Fibroblast of skin of scalp (primary cell): ENCODE measurements at places on chromosomes 1 and 21.

- DNase-seq, result peak; percentile 22
Observed at GRCh38 chr1:204103431-204103741, 30.5 kb downstream of the SOX13 start.

- peak; percentile 57 for DNase-seq
Observed at GRCh38 chr1:89843273-89844130, 22.7 kb downstream of the LRRC8D start.

- DNase-seq, result no peak
Observed at GRCh38 chr1:74053407-74053806, 144.6 kb downstream of the LRRIQ3 start.

- no peak for DNase-seq
Observed at GRCh38 chr21:16815243-16815642, 697.6 kb upstream of the CXADR start.

DNA sequence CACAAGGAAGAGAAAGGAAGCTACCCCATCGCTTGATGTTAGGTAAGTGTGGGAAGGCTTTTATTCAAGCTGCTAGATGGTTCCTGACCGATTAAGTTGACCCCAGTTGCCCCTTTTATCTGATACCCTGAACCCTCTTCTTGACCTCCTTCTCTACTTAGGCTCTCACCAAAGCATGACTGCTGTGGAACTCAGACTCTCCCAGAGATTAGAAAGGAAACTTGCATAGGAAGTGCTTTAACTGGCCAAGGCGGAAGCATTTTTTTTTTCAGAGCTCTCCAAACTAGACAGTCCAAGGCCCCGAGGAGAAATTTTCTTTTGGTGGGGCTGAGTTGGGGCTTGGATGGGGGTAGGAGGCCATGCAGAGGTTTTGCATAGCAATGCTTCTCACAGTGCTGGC lies 101.3 kb upstream of the USP24 start:
- no peak for DNase-seq

- DNase-seq, result no peak
Observed at GRCh38 chr1:207578796-207579435, 66.0 kb upstream of the CR1L start.

- peak; percentile 73 for DNase-seq
Observed at GRCh38 chr1:178354816-178355215, 141.9 kb downstream of the CLEC20A start.

DNA sequence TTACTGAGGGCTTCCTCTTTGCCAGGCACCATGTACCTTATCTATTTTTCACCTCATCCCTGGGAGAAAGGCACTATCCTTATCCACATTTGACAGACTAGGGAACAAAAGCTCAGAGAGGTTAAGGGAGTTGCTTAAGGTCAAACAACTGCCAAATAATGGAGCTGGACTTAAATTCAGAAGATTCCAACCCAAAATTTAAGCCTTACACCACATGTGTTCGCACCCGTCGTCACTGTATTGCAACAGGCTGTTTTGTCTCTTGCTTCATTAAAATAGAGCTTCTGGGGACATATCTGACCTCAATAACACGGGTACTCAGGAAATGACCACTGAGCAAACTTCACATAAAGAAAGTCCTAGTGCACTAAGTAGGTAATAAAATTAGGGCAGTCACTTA lies 62.0 kb downstream of the TRABD2B start:
- no peak for DNase-seq

DNA sequence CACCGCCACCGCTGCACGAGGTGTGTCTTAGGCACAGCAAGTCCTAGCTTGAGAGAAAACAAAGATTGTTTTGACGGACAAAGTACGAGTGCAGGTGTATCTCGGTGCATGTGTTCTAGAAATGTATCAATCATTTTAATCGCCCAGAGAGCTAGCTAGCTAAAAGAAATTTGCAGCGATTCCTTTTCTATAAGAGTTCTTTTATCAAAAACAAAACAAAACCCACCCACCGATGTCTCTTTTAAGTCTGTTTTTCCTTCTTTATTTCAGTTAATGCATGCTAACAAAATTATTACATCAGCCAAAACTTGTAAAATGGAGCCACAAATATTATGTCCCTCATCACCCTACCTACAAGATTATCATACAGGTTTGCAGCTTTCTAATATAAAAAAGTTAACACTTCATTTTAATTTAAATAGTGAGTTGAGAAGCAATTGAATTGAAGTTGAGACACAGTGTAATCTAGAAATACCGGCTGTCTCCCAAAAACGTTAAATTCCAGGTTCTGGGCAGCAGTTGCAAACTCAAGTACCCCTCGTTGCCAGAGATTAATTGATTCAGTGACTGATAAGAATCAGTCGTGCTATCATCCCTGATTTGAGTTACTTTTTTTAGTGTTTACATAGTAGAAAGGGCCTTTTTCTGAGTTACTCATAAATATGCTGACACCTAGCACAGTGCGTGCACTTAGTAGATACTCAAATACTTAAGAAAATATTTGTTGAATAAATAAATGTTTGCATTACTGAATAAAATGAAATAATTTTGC lies 1.5 kb upstream of the SYDE2 start:
- DNase-seq, result no peak

DNA sequence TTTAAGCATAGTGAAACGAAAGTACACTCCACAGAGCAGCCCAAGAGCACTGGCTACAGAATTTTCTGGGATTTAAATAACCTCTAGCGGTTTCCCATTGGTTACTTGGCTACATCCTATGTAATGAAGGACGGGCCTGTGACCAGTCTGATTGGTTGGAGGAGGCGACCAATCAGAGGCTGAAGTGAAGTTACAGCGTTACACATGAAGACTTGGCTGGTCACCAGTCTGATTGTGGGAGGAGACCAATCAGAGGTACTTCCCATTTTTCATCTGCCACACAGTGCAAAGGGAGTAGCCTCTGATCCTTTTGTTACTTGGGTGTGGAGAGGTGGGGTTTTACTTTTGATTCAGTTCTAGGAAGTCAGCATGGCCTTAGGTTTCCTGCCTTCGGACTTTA lies 142.7 kb upstream of the SERTAD4 start:
- no peak for DNase-seq

DNA sequence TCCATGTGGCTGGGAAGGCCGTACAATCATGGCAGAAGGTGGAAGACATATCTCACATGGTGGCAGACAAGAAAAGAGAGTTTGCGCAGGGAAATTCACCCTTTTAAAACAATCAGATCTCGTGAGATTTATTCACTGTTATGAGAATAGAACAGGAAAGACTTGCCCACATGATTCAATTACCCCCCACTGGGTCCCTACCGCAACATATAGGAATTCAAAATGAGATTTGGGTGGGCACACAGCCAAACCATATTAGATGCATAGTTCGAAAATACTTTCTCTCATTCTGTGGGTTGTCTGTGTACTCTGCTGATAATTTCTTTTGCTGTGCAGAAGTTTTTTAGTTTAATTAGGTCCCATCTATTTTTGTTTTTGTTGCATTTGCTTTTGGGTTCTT lies 990.3 kb downstream of the PLA2G4A start:
- peak; percentile 45 for DNase-seq

GRCh38 chr1:115402753-115403184 lies 64.7 kb upstream of the NGF start:
- DNase-seq, result peak; percentile 55

GRCh38 chr1:207791290-207791689 lies 39.4 kb downstream of the CD46 start:
- DNase-seq, result no peak

- no peak for DNase-seq
Observed at GRCh38 chr1:169202791-169203665, 96.5 kb downstream of the ATP1B1 start.

DNA sequence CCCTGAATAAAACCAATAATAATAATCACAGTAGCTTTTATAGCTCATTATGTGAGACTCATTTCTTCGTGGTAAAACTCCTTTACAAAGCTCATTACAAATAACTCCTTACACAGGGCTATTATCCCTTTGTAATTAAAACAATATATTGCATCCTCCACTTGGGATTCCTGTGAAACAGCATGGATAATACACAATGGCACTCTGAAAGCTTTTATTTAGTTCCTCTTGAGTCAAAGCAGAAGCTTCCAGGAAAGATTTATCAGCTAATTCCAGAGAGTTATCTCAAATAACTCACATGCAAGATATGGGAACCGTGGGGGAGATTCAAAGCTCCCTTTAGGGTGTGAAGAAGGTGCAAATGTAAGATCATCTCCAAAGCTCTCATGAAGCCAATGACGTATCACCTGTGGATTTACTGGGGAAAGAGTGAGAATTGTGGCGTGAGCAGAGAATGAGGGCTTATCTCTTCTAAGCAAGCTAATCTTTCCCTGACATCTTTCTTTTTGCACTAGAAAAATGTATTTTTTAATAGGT lies 60.4 kb upstream of the GJA5 start:
- no peak for DNase-seq

DNA sequence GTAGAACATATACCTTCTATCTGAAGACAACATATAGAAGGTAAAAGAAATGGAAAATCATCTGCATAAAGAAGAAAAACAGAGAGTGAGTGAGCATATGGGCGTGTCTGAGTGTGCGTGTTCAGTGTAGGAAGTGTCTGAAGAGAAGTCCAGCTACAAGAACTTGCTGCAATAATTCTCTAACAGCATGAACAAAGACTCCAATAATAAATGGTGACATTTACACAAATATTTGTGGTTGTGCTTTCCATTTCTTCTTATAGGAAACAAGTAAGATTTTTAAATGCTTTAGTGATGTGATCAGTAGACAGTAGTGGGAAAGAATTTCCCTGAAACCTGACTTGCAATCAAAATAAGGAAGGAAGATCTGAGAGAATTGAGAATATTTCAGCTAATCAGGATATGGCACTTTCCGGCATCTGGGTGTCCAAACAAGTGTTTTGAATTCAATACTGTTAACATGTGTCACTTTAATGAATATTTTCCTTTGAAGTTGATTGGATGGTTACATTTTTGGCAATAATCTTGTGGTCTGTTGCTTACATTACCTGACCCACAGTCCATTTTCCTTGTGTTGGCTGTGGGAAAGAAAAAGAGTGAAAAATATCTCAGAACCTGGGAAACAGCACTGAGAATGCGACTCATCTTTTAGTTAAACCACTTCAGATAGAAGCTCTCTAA lies 154.0 kb downstream of the TGFB2 start:
- peak; percentile 97 for DNase-seq

DNA sequence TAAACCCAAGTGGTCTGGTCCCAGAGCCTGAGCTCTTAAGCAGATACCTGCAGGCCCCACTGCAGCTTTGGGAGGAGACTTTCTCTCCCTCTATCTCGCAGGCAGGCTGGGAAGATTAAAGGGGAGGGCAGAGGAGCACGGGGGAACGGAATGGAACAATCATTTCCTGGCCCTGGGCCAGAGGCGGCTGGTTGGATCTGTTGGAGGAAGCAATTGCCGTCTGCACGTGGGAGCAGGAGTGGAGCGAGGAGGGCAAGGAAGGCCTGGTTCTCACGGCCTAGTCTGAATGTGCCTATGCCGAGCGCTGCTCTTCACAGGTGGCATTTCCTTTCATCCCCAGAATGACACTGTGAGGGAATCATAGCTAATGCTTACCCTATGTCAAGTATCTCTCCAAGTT lies 23.7 kb downstream of the NKAIN1 start:
- peak; percentile 15 for DNase-seq

- no peak for DNase-seq
Observed at GRCh38 chr1:219265026-219265515, 91.4 kb downstream of the LYPLAL1 start.

DNA sequence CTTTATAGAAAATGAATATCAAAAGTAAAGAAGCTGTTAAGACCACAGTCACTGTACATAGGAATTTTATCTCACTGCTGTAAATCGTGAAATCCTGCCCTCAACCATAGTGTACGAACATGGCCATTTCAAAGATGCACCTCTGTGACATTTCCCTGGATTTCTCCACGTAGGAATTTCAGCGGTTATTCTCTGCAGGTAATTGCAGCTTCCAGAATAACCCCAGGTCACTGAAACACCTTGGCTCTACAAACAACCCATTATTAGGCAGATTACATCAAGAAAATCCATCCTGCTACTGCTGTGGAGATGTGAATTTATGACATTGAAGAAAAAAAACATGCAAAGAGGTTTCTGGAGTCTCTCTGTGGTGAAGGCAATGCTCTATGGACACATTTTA lies 196.2 kb upstream of the USP25 start:
- no peak for DNase-seq

- DNase-seq, result peak; percentile 63
Observed at GRCh38 chr1:169288011-169288414, 79.6 kb downstream of the NME7 start.

- DNase-seq, result no peak
Observed at GRCh38 chr1:217369271-217369981, 261.5 kb downstream of the GPATCH2 start.

DNA sequence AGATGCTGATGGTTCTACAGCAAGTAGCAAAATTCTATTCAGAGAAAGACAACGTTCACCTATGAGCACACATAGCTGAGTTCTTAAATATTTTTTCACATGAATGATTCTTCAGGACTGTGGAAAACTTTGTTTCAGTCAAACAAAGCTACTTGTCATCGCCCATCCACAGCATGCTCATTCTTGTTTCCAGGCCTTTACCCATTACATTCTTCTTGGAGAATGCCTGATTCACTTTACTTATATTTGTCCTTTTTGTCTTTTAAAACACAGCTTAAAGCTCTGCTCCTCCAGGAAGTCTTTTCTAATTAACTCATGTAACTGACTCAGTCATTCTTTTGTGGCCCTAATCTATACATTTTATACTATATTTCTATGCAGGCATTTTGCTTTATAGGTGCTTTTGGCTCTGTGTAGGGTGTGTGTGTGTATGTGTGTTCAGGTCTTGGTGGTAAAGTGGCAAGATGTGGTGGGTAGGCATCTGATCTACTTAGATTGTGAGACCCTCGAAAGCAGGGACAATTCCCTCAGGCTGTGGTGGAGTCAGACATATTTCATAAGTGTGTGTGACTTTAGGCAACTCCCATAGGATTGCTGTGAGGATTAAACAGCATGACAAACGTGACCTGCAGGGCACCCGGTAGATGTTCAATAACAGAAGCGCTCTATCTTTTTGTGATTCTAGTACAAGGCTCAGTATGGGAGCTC lies 11.8 kb upstream of the MARK1 start:
- no peak for DNase-seq

DNA sequence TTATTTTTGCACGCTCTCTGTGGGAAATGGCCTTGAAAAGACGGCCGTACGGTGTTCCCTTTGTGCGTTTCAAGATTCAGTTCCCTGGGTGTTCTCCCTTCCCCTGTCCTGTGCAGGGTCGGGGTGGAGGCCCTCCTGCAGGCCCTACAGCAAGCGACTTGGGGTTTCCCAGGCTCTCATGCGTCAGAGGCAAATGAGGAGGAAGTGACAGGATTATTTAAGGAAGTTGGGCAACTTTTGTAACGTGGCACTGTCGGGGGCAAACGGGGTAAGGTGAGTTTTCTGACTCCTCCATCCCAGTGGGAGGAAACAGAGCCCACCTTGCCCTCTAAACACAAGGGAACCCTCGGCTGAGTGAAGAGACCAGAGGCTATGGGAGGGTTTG lies 16.1 kb upstream of the AJAP1 start:
- no peak for DNase-seq
